Cortex of kidney (tissue), 1 donor: ENCODE measurements at places on chromosomes 2 and 18.

DNA sequence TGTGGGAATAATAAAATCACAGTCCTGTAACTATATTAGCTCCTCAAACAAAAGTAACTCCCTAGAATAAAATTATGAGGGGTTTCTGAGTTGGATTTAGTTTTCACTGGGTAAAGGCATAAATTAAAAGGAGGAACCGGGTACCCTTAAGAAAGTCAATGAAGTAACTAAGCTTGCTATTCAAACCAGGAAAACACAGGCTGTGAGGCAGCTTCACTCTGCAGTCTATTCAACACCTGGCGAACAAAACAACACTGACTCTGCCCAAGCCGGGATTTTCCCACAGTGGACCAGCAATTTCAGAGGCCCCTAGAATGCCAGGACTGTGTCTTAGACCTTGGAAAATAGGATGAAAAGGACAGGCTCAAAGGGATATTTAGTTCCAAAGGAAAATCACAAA lies 24.6 kb upstream of the CREB1 start:
- DNase-seq = no peak

GRCh38 chr2:48180557-48180956 lies 274.3 kb upstream of the FBXO11 start:
- DNase-seq = no peak

- DNase-seq = no peak
Observed at GRCh38 chr2:44680424-44680971, 261.0 kb upstream of the SIX3 start.

GRCh38 chr2:181138816-181139215 lies 158.4 kb downstream of the UBE2E3 start:
- no peak for DNase-seq

GRCh38 chr18:27175914-27176313 lies 9.2 kb downstream of the CHST9 start:
- DNase-seq = no peak

- no peak for DNase-seq
Observed at GRCh38 chr2:98188351-98189046, 101.5 kb downstream of the VWA3B start.

- no peak for DNase-seq
Observed at GRCh38 chr2:101113441-101114267, 37.5 kb downstream of the TBC1D8 start.
